ENCODE measurements at places on chromosomes 3 and 15.

- DNase-seq: no peak
Observed at GRCh38 chr3:6862880-6863195, 1.9 kb downstream of the GRM7 start.

GRCh38 chr15:84949845-84950569 lies 31.6 kb upstream of the PDE8A start:
- DNase-seq: no peak

DNA sequence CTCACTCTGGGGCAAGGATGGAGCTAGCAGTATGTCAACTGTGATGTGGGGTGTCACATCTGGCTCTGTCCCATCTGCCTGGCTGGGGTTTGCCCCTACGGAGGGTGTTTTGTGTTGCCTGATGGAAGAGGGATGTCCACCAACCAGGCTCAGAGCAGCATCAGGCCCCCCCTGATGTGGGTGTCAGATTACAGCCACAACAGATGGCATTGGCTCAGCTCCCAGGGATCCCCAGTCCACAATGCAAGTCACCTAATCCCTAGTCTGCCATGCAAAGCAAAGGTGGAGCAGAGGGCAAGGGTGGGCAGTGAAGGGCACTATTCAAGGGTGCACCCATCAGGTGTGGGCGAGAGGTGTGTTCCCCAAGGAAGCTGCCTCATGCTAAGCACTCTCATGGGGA lies 48.9 kb upstream of the AMOTL2 start:
- no peak for DNase-seq

GRCh38 chr3:107414325-107414964 lies 37.2 kb downstream of the CCDC54 start:
- DNase-seq: no peak

GRCh38 chr3:138479438-138479863 lies 45.0 kb downstream of the ESYT3 start:
- DNase-seq: no peak

GRCh38 chr15:89137926-89138325 lies 49.7 kb downstream of the ABHD2 start:
- DNase-seq: no peak

DNA sequence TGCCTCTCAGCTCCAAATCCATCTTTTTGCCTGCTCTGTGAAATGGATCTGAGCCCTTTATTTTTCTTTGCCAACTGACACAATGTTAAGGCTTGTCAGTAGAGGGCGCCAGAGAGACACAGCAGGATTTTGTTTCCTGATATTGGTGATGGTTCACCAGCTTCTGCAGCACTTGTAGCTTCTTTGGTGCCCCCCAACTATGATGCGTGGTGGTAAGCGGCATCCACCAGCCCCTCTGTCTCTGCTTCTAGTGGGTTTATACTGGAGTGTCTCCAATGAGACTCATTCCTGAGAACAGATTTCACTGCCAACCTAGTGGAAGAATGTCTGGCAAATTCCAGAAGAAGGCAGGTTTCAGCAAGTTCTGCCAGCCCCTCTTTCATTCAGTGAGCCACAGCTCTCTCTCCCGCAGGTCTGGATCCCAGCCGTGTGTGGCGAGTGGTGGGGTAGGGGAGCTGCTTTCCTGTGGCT lies 471.9 kb upstream of the FRG2C start:
- no peak for DNase-seq

DNA sequence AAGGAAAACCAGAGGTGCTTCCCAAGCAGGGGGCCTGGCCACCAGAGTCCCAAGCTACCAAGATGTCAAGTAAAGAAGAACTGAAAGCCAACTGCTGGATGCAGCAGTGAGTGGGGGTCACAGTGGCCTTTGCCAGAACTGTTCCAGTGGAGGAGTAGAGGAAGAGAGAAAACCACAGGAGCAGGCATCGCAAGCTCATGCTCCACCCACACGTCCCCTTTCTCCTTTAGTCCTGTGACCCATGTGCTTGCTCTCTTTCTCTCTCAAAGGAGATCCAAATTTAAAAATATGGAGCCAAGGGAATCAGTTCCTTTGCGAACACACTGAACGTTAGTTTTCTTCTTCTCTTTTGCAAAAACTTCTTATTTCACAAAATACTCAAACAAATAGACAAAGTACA lies 12.4 kb upstream of the ABHD2 start:
- DNase-seq: no peak

DNA sequence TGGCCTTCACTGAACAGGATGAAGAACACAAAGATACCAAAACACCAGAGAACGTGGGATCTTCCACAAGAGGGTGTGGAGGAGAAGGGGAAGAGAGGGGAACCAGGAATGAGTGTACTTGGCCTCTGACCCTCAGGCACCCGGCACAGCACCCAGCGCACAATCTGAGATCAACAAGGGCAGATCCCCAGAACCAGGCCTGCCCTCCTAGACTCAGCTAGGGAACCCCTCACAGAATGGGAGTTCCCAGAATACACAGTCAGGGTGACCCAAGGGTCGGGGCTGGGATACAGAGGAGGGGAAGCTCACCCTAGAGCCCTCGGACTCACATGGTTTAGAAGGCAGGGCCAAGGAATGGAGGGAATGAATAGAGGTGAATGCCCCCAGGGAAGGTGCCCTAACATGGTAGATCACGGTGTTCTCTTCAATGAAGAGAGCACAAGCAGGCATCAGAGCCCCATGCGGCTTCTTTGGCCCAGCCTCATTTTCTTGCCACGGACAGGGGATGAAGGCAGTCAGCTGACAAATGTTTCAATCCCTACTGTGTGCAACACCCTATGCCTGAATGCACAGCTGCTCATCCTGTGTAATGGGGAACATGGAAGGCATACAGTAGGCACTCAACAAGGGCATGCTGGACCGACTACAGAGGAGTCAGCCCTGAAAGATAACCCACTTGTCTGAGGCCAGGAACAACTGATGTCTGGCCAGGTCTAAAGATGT lies 13.1 kb downstream of the BMF start:
- DNase-seq: no peak

DNA sequence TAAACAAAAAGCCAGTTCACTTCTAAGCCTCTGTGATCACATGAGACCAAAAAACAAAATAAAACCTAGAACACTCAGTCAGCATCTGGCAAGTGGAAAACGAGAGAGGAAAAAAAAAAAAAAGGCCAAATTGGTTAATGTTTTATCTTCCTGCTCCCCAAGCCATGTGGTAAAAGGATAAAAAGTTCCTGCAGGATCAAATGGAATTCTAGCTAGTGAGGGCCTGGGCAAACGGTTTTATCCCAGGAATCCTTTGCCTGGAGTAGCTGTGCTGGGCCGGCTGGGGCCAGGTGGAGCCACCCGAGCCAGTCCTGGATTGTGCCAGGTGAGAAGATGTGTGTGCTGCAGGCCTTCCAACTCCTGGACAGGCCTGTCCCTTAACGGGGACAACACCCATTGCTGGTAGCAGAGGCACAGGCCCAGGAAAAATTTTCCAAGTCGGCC lies 13.2 kb downstream of the SMAD6 start:
- DNase-seq: no peak

DNA sequence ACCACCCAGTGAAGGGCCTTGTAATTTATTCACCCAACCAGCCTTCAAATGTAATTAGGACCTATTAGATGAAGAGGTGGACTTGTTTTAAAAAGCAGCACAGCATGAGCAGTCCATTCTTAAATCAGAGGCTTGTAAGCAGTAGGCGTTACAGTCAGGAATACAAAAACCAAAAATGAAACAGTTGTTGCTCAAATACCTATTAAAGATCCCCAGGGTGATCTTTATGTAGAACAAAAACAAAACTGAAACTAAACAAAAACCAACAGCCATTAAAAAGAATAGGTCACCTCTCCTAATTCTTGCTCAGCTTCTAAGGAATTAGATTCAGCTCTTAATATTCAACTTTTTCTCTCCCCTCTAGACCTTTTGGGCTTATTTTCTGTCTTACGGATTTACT lies 104.9 kb upstream of the ST8SIA2 start:
- no peak for DNase-seq

- DNase-seq: no peak
Observed at GRCh38 chr3:37785736-37786135, 75.9 kb upstream of the CTDSPL start.

DNA sequence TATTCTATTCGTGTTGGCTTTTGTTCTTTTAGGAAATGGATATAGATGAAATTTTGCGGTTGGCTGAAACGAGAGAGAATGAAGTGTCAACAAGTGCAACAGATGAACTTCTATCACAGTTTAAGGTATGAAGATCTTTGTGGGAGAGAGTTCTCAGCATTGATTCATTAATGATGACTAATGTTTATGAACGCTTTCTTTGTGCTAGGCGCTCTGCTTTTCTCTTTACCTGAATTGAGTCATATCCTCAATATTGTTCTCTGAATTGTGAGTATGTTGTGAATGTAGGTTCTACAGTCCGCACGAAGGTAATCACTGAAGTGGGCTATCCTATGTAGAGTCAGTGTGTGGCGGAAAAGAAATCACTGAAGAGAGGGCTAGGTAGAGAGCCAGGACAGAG lies 81.2 kb downstream of the CHD2 start:
- DNase-seq: no peak

- no peak for DNase-seq
Observed at GRCh38 chr3:192514754-192515663, 212.3 kb downstream of the FGF12 start.

DNA sequence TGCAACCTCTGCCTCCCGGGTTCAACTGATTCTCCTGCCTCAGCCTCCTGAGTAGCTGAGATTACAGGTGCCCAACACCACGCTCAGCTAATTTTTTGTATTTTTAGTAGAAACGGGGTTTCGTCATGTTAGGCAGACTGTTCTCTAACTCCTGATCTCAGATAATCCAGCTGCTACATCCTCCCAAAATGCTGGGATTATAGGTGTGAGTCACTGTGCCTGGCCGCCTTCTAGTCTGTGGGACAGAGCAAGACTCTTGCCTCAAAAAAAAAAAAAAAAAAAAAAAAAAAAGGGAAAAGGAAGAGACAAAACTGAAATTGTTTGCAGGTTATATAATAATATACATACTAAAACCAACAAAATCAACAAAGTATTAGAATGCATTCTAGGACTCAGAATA lies 215.2 kb downstream of the PCCB start:
- DNase-seq: no peak

DNA sequence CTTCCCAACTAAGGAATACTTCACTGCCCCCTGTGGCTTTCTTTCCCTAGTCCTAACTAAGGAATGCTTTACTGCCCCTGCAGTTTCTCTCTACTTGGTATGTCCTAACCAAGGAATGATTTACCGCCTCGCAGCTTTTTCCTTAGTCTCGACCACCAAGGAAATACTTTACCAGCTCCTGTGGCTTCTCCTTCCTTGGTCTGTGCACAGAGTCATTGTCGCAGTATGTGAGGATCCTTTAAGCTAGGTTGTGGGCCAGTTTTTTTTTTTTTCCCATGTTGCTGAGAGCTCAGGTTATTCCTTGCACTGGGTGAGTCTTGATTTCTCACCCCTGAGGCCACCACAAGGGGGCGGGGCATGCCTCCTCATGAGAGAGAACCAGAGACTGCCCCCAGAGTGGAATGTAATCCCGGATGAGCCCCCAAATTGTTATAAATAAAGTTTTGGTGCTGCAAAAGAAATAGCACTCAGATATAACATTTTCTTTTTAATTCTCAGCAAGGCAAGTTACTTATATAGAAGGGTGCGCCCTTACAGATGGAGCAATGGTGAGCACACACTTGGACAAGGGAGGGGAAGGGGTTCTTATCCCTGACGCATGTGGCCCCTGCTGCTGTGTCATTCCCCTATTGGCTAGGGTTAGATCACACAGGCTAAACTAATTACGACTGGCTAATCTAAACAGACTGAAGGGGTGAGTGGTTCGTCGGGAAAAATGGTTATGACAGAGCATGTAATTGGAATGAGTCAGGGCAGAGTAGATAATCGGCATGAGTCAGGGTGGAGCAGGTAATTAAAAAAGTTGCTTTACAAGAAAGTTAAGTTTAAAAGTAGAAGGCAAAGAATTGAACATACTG lies 27.0 kb downstream of the NDUFB4 start:
- no peak for DNase-seq

DNA sequence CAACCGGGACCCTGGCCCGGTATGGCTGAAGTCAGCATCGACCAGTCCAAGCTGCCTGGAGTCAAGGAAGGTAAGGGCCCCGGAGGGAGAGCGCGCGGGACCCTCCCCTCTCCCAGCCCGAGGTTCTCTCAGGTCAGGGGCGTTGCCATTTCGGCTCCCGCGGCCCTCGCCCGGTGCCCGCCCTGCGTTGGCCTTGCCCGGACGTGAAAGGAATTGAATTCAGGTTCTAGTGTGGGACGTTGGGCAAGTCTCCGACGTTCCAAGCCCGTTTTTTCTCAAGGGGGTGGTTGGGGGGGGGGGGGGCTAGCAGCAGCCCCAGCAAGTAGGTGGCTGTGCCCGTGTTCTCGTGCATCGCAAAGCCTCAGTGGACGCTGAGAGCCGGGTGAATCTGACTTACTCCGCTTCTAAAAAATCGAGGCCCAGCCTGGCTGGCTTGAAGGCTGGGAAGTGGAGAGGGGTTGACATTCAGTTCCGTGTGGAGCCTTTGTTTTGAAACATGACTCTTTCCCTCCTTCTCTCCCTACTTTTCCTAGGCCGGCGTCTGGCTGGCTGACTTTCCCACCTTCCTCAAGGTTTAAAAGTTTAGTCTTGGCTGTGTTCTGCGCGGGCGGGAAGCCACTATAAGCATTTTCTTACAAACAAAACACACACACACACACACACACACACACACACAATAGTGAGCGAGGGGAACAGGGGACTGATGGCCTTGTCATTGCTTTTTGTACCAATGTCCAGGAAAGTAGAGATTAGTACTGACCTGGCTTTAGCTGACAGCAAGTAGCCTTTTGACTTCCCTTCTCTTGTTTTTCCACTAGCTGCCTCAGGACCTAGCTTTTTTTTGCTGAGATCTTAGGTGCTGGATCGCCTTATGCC lies at the start of gene UTS2B:
Gene UTS2B (minus strand): TSS at position 873 of the 876 bp plus-strand sequence. CDS start 48,337 bp downstream, outside the sequence.
- no peak for DNase-seq

DNA sequence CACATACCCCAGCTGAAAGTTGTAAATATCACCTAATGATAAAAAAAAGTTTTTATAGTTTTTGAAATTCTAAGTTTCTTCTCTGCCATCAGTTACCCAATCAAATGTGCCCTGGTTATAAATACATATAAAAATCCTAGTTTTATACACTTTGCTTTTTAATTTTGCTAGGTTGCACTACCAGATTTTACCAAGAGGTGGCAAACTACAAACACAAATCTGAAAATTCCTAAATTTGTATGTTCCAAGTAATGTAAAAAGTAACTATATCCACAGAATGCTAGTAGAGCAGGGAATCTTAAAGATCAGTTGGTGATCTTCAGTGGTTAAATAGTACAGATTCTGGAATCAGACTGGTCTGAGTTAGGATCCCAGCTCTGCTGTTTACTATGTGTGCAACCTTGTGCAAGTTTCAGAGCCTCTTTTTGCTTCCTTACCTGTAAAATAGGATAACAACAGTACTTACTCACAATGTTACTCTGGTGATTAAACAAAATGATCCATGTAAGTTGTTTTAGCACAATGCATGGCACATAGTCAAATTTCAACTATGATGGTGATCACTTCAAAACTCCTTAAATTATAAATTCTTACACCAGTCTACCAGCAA lies 11.0 kb downstream of the TRPM7 start:
- DNase-seq: no peak

- no peak for DNase-seq
Observed at GRCh38 chr3:170636400-170636973, 50.6 kb upstream of the SLC7A14 start.

- no peak for DNase-seq
Observed at GRCh38 chr3:16455966-16456365, 57.5 kb downstream of the RFTN1 start.

GRCh38 chr3:256501-256900 lies 59.9 kb downstream of the CHL1 start:
- DNase-seq: no peak

- DNase-seq: no peak
Observed at GRCh38 chr3:188700918-188701317, 470.9 kb upstream of the TPRG1 start.

Measured in activated CD8-positive, alpha-beta memory T cell treated with anti-CD3 and anti-CD28 coated beads for 1 hour (primary cell).